Epithelial cell of proximal tubule (primary cell): ENCODE measurements at places on chromosomes 7 and 10.

GRCh38 chr7:131231381-131232220 is 96.1 kb upstream of the MKLN1 start:
- DNase-seq, result no peak

DNA sequence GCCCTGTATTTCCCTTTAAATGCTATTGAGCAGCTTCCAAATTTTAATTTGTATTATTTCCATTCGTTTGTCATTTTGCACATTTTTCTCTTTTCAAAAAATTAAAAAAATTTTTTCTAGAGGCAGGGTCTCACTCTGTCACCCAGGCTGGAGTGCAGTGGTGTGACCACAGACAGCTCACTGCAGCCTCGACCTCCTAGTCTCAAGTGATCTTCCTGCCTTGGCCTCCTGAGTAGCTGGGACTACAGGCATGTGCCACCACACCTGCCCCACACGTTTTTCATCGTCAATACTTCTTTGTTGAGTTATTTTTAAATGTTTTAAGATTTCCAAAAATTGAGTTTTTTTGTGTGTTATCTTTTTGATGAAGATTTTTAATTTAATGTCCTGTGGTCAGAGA is 4.7 kb downstream of the RPA3 start:
- DNase-seq, result no peak

DNA sequence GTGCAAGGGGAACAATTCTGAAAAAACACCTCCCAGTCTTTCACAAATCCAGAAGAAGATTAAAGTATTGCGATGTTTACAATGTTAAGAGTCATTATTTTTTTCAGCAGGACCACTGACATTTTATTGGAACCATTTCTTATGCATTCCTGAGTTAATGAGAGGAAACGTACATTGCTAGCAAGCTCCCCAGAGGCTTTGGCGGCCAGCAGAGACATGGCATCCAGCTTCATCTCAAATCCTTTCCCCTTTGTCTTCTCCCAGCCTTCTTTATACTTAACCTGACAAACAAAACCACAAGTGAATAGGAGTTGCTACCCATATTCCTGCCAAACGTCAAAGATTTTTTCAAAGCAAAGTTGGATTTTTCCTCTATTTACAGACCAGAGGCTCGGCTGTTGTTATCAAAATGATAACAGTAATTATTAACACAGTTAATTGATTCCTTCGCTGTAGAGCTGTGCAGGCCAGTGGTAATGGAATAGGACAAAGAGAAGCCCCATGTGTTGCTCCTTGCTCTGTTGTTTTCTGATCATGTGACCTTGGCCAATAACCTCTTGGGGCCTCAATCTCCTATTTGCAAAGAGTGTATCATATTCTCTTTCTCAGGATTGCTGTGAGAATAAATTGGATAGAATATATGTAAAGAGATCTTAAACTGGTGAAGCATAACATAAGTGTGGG is 32.0 kb downstream of the NRAP start:
- no peak for DNase-seq

GRCh38 chr10:79340646-79341244 is 6.5 kb upstream of the PPIF start:
- DNase-seq, result no peak

GRCh38 chr10:94198324-94198723 is 164.4 kb downstream of the NOC3L start:
- DNase-seq, result no peak

- DNase-seq, result no peak
These were observed 3.7 kb downstream of the WNT2 start for GRCh38 chr7:117319181-117319580.
